ENCODE measurements at places on chromosomes 1 and 21.

DNA sequence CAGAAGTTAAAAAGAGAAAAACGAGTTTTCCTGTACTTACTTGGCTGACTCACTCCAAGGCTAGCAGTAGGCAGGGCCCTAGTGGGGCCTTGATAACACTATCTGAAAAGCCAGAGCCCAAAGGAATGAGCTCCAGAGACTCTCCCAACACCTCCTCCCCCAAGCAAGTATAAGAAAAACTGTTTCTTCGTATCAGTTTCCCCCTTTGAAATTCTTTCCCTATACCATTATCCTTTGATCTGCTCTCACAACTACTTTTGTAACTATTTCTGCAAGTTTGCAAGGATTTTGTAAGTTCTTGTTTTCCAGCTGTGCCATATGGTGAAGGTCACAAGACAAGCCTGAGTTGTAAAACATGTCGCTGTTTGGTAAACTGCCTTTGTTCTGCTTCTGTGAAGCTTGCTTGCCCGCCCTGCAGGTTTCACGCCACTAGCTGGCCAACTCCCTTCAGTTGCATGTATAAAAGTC lies 36.5 kb upstream of the KCNJ15 start:
- no peak for DNase-seq

DNA sequence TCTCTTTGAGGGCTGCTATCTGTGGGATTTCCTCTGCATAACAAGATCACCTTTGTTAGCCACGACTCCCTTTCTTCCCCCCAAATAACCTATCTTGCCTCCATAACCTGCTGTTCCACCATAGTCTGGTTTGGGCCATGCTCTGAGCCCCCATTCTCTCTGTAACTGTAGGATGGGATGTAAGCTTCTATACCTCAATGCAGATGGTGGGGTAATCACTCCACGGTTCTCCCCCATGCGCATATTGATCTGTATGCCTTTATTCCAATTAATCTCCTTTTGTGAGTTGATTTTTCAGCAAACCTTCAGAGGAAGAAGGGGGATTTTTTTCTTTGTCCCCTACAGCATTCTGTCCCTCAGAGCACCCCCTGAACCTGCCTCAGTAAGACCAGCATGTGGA lies 170.1 kb upstream of the IRF2BP2 start:
- DNase-seq = no peak

DNA sequence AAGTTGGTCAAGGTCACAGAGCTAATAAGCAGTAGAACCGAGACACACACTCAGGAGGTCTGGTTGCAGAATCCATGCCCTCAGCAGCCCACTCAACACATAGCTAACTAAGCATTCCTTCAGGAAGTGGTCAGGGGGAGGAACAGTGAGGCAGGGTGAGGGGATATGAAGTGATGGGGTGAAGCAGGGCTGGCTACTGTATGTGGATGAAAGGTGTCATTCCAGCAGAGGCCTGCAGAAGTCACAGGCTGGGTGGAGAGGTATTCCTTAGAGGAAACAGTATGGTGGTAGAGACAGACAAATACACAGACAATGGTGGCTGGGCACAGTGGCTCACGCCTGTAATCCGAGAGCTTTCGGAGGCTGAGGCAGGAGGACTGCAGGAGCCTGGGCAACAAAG lies 14.1 kb downstream of the TMCO4 start:
- DNase-seq = no peak

DNA sequence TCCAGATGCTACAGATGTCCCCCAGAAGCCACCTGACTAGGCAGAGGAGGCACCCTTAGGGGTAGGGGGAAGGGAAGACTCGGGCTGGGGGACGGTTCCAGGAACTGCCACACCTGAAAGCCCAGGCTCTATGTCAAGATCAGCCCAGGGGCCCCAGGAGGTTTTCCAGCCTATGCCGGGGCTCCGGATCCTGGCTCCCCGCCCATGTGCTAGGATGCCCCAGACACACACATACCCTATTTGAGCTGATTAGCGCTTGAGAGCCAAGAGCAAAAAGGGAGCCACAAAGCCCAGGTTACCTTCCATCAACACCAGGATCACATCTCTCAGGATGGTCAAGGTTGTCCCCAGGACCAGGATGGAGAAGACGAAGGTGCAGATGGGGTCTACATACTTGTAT lies 4.5 kb downstream of the SLC30A2 start:
- no peak for DNase-seq

DNA sequence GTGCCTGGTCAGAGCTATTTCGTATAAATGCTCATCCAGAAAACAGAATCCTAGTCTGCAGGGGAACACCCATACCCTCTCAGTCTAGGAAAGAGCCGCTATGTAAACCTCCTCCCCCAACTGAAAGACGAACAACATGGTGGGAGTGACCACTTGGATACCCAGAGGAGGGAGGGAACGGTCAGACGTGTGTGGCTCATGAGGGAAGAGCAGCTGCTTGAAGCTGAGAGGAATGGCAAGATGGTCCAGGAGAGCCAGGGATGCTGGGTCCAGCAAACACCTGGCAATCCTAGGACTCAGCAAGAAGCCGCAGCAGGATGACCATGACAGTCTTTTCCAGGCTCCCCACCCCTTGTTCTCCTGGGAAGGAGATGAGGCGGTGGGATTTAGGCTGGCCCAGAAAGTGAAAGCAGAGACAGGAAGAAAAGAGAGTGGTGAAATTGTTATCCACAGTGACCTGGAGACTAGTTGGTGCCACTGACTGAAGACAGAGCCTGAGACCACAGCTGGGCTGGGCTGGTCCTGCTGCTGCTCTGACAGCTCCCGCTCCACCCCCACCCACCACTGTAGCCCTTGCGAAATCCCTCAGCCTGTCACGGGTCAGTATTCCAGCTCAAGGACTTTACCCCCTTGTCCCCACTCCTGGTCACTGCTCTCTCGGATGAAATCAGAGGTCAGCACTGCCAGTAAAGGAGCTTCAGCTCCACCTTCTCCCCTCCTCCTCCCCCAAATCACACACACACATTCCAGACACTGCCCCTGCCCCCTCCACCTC lies 3.6 kb downstream of the CERS2 start:
- DNase-seq = no peak

DNA sequence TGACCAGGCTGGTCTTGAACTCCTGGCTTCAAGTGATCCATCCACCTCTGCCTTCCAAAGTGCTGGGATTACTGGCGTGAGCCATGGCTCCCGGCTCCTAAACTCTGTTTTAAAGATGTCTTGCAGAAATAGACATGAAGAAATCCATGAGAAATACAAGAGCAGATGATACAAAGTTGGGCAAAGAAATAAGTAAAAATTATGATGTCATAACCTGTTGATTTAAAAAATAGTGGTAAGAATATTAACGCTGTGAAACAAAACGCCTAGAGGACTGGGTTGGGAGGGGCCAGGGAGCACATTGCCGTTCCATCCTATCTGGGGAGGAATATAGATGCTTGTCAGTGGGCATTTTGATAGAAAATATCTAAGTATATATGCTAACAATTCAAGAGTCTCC lies 1.2 kb upstream of the ITGB2 start:
- no peak for DNase-seq

DNA sequence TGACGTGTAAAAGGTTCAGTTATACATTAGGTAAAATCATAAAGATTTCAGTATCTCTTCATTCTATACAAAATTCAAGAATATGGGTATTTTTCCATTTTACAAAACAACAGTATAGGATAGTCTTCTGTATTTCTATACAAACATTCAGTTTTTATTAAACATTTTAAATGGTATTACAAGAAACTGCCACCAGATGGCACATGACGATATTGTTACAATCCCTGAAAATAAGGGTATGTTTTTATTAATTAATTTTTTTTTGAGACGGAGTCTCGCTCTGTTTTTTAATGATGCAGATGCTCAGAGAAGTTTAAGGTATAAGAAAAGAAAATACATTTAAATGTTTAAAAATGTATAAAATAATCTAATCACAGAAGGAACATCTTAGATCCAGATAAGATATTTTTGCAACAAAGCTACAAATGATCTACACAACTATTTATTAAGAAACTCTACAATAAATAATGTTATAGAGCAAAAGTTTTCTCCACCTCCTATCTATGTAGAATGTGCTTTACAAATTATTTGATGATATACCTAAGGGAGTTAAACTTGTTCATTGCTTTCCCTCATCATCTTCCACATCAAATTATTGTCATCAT lies 23.5 kb upstream of the RSBN1 start:
- DNase-seq = peak; percentile 61

DNA sequence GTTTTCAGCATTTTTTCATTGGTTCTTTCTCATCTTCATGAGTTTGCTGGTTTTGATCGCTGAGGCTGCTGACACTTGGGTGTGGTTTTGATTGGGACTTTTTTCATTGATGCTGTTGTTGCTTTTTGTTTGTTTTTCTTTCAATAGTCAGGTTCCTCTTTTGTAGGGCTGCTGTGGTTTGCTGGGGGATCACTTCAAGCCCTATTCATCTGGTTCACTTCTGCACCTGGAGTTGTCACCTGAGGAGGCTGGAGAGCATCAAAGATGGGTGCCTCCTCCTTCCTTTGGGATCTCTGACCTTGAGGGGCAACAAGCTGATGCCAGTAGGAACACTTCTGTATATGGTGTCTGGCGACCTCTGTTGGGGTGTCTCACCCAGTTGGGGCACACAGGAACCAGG lies 1279.9 kb upstream of the TMPRSS15 start:
- DNase-seq = no peak

DNA sequence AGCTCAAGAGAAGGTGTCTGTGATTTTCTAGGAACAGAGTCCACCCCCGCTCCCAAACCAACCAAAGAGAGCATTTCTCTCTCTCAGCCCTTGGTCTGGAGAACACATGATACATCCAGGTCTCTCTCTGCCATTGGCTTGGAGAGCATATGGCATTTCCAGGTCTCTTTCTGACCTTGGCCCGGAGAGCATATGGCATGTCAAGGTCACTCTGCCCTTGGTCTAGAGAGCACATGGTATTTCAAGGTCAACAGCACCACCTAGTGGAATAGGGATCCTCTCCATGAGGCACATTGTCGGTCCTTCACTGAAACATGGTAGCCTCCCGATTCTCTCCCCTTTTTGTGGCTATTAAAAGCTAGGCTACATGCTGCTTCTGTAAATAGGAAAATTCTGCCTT lies 437.7 kb upstream of the OLFM3 start:
- DNase-seq = peak; percentile 85

- DNase-seq = no peak
Observed at GRCh38 chr1:155773221-155773620, 83.8 kb downstream of the GON4L start.

GRCh38 chr1:1799716-1800115 lies 21.4 kb upstream of the NADK start:
- no peak for DNase-seq

GRCh38 chr21:31804008-31804394 lies 68.8 kb upstream of the HUNK start:
- DNase-seq = no peak

GRCh38 chr1:64469977-64470664 lies at the start of gene CACHD1:
CACHD1 (plus strand) TSS chr1:64470129; CDS start chr1:64470745, 616 bp downstream.
- no peak for DNase-seq

DNA sequence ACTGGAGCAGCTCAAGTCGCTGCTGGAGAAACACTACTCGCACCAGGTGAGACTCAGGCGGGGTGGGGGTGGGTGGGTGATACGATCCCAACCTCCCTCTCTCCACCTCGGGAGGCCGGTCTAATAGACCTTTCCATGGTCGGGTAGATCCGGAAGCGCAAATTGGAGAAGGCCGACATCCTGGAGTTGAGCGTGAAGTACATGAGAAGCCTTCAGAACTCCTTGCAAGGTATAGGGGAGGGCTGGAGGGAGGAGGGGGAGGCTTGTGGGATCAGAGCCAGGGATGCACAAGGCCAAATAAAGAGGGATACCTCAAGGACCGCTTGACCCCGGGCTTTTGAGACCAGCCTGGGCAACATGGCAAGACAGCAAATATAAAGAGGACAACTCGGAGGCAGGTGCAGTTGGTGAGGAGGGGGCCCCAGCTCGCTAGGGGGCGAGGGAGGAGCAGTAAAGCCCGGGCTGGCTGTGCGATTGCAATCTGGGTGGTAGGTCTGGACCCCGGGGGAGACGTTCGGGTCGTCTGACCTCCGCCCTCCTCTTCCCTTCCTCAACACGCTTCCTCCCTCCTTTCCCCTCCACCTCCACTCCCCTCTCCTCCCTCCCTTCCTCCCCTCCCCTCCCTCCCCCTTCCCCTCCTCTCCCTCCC lies 546 bp downstream of the HES3 start:
- no peak for DNase-seq

DNA sequence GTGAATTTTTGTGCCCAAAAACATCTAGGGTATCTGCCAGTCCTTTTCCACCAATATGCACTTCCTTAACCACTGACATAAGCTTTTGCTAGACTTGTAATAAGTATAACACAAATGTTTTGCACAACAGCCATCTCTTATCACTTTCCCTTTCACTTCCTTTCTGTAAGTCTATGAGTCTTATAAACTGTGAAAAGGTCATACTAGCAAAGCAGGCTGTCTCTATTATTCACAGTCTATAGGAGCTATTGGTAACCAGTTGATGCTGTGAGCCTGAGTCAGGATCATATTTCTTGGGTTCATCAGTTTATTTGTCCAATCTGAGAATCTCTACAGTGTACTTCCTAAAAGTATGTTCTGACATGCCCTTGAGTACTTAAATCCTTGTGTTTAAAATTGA lies 172.6 kb downstream of the CHRM3 start:
- DNase-seq = no peak
